ENCODE measurements at places on chromosomes 4 and X.
A peak's percentile ranks its signal among the peaks of the same experiment; 100 is the strongest.

DNA sequence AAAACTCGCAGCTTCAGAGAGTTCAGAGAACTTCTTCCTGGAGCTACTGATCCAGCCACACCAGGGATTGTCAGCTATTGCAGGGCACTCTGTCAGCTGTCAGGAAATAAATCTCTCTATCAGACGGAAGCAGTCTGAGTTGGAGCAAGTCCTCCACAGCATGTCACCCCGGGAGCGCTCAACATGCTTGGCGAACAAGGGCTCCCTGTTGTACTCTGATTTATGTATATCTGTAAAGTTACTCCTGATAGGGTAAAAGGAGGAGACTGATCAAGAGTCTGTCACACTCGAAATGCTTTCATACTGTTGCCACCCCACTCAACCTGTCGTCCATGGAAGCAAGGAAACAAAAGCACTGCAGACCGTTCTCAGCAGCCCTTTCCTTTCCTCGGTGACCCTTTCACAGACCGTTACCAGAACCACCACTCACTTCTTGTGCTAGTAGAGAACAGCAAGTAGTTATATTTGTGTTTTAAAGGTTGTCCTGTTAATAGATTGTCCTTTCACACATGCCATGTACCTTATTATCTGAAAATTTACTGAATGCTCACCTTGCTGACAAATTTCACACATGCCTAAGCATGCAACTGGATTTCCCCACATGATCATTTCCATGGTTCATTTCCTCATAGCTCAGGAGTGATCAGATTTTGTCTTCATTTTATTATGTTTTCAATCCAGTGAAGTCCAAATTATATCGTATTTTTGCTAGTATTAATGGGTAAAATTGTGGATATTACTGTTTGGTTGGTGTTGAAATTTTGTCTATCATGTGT lies 2108.9 kb upstream of the TENM3 start:
- DNase-seq = no peak

DNA sequence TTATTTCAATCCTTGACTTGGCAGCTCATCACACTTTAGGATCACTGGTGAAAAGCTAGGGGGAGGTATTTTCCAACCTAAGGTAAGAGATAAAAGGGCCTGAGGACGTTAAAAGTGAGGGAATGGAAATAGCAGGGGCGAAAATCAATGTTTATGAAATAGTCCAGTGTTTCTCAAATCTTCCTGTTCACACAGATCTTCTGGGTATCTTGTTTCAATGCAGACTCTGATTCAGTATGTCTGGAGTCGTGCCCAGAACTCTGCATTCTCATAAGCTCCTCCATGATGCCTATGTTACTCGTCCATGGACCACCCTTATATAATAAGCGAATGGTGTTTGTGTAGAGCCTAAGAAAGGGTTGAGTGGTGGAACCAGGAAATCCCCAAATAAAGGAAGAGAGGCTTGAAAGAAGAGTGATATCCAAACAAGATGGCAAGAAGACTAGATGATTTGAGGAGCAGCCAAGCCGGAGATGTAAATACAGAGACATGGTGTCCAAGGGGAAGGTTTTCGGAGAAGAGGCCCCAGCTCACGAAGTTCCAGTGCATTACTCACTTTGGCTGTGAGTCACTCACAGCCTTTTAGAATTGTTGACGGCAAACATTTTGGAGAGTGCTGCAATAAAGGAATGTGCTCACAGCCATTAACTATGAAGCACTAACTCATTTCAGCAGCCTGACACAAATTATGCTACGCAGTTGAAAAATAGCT lies 215.6 kb upstream of the PPARGC1A start:
- peak; percentile 96 for DNase-seq

- DNase-seq = peak; percentile 90
These were observed 39.0 kb downstream of the STX18 start for GRCh38 chr4:4502694-4503311.

GRCh38 chr4:17687237-17687857 lies 72.9 kb downstream of the MED28 start:
- DNase-seq = no peak

GRCh38 chr4:102867278-102868152 lies 1.3 kb upstream of the CISD2 start:
- no peak for DNase-seq

Data from choroid plexus epithelial cell (primary cell).